ENCODE measurements at places on chromosomes 3 and 15. TPM values are rescaled to one million over a fixed set of nuclear protein-coding genes. Genes with fewer than 3 reads are reported as not detected.

The LDHAL6B gene
- not detected for total RNA-seq

The PTH1R gene
- 14.5 TPM for total RNA-seq

DNA sequence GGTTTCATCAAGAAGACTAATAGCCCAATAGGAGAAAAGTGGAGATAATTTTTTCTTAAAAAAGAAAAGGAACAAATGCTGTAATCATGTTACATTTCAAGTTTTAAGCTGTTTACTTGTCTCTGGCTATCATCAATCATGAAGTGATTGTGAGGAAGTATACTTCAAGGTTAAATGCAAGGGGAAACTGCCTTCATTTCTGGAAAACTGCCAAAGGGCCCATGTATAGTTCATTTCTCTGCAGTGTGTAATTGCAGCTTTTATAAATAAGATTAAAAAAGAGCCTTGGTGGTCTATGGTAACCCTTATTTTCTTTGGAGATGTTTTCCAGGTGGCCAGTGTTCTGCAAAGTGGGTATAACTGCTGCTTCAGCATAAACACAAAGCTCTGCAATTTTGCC, 101.9 kb downstream of the GRM7 start:
- DNase-seq, result no peak
- H3K4me3 ChIP-seq, result no peak overlapping the region
- H3K4me1 ChIP-seq, result no peaks in the 10 kb centered on the region
- no peaks in the 10 kb centered on the region for H3K27me3 ChIP-seq
- no peaks in the 10 kb centered on the region for H3K36me3 ChIP-seq
- no peak overlapping the region for H3K27ac ChIP-seq

DNA sequence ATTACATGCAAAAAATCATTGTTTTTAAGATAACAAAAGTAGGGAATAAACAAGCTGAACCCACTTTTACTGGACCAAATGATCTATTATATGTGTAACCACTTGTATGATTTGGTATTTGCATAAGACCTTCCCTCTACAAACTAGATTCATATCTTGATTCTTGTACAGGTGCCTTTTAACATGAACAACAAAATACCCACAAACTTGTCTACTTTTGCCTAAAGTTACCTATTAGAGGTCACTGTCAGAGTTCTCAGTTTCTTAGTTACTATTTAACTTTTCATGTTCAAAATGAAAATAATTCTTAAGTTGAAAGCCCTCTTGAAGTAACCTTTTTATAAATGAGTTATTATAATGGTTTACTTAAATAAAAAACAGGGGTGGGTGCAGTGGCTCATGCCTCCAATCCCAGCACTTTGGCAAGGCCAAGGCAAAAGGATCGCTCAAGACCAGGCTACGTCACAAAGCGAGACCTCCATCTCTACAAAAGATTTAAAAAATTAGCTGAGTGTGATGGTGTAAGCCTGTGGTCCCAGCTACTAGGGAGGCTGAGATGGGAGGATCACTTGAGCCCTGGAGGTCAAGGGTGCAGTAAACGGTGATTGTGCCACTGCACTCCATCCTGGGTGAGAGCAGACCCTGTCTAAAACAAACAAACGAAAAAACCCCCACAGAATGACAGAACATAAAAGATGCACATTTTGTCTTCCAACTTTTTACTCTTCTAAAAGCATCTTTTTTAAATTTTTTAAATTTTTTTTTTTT, 16.0 kb downstream of the ACTR8 start:
- no peak overlapping the region for H3K4me3 ChIP-seq
- no peaks in the 10 kb centered on the region for H3K4me1 ChIP-seq

DNA sequence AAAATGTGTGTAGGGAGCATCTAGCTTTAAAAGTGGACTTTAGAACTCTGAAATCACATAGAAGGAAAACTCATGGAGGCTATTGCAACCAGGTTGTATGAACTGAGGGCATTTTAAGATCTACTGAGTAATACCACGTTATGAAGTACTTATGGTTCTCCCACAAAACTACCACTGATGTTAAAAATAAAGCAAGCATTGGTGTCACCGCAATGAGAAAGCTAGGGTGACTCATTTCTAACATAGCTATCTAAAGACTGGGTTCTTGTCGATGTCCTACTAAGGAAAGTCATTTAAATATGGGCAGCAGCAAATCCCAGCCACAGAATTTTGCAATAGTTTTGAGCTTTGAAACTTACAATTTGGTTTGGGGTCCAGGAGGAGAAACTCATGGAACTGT, 584.8 kb downstream of the DIPK2A start:
- no peaks in the 10 kb centered on the region for H3K27me3 ChIP-seq
- no peak overlapping the region for H3K4me3 ChIP-seq
